ENCODE measurements at places on chromosomes 1 and 21.

- no peak for DNase-seq
Observed at GRCh38 chr1:206516728-206516990, 9.3 kb downstream of the RASSF5 start.

GRCh38 chr1:27614043-27614624, 10.2 kb upstream of the AHDC1 start:
- DNase-seq, result no peak

DNA sequence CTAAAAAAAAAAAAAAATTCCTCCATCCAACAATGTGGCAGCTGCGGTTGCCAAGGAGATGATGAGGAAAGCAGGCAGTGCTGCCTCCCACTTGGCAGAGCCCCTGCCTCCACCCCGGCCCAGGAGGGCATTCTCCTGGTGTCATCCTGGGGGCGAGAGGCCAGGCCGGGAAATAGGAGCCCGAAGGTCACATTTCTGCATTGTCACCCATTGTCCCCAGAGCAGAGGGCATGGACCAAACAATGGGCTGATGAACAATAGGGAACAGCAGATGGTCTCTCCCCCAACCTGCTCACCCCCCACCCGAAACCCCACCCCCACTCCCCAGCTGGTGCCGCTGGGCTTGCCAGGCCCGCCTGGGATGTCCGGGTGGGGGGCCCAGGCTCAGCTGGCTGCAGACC, 37.3 kb downstream of the CAMK2N1 start:
- no peak for DNase-seq

- DNase-seq, result no peak
Observed at GRCh38 chr1:4726620-4727341, 72.4 kb downstream of the AJAP1 start.

Measured in activated naive CD4-positive, alpha-beta T cell (primary cell).